ENCODE measurements at places on chromosomes 2 and 18.

DNA sequence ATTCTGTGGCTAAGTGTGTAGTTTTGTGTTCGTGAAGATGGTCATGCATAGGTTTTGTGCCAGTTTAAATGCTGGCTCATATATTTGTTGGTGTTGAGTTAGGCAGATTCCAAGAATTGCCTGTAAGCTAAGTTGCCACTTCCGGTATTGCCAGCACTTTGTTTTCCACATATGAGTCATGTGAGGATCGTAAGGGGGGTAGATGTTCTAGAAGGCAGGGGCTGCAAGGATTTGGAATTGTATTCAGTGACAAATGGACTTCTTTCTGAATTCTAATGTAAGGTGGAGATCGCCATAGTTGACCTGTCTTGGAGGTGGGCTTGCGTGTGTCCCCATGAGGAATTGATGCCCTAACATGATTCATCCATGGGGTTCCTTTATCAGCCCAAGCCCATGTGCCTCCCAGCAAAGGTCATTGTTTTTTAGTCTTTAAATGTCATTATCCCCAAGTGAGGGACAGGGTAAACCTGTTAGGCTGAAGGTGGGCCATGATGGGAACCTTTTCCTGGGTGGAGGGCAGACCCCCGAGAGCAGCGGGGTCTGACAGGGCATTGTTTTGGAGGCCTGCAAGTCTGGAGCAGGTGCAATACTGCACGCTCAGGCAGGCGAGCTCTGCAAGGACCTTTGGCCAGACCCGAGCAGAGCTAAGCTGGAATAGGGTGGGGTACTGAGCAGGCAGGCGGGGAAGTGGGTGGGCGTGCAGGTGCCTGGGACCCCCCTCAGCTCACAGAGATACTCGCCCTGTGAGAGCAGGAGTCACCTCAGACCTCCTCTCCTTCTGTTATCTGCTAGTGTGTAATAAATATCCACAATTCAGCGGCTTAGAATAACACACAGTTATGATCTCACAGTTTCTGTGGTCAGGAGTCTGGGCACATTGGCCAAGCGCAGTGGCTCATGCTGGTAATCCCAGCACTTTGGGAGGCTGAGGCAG lies 77.4 kb downstream of the LRRFIP1 start:
- no peak for DNase-seq

DNA sequence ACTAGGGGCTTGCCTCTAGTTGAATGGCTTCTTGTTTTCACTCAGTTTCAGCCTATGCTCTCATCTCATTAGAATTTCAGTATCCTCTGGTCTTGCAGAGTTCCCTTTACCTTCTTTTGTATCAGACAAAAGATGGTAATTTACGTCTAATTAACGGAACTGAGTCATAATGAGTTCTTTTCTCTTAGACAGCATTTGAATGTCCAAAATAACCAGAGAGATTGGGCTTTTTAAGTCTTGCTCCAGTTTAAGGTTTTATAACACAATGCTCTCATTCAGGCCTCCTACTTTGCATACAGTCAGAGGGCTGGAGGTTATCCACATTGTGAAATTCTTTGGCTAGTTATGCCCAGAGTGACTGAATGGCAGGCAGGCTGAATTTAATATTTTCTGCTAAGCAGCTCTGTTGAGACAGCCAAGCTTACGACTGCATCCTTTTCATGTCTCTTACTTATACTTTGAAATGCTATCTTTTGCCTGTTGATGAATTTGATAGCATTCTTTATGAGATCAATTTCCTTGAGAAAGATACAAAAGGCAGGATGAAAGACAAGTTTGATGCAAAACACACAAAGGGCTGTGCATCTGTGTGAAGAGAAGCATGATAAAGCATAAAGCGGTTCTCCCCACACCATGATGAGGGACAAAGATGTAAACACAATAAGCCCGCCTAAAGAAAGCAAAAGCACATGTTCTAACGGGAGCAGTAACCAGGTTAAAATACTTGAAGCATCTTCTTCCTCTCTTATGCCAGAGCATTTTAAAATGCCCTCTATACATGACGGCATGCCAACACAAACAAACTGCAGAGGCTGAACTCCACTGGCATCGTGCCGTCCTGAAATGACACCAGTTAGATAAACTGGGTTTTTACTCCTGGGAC lies 90.0 kb downstream of the CDH2 start:
- DNase-seq, result no peak

- DNase-seq, result no peak
These were observed 210.7 kb upstream of the COPS8 start for GRCh38 chr2:236874866-236875481.

DNA sequence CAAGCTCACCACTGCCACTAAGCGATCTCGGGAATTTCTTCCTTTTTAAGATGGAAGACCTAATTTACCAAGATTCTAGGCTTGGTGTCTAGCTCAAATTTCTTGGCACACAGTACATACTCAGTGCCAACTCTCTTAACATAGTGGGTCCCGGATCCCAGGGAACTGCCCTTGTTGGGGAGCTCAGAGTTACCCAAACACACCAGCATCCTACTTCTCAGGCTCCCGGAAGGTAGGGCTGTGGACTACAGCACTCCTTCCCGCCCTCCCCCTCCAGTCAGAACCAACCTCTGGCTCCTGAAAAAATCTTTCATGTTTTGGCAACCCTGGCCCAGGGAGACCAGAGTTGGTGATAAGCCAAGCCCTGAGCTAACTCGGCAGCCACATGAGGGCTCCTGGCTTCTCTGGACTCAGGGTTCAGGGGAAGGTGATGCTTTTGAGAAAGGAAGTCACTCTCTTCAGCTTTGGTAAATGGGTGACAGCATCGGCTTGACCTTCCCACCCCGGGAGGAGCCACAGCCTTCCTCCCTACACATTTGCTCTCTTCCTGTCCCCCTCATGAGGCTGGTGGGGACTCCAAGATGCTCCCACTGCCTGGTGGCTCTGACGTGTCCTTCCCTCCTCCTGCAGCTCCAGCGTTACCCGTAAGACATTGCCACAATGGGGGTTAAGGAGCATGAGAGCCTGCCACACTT lies 8.8 kb downstream of the ODC1 start:
- DNase-seq, result no peak

GRCh38 chr2:41400088-41400665 lies 647.6 kb upstream of the PKDCC start:
- DNase-seq, result no peak

DNA sequence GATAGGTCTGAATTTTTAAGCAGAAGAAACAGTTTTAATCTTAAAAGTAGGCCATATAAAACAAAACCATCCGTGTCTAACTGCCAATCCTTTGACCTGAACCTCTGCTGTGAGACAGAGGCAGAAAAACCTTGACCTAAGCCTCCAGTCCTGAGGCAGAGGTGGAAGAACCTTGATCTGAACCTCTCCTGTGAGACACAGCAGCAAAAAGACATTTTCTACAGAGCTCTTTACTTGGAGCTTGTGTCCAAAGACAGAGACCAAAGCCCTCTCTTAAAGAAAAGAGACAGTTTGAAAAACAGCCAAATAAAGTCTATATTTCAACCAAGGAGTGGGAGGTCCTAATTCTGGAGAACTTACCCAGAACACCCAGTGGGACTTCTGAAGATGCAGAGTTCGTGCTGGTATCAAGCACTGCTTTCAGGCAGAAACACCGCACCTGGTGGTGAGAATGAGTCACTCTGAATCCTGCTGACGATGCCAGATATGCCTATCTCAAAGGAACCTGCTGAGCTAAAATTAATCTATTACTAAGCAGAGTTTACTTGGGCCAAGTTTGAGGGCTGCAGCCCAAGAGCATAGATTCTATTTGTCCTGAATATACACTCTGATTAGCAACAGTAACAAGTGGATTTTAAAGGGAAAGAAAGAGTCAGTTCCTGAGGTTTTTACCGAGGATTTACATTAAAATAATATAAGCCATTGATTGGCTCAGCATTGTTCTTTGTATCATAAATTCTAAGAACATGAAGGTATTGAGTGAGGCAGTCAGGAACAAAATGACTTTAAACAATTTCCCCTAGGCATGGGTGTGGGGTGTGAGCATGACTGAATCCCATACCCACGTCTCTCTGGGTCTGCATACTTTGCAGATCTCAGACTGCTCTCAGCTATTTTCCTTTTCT lies 806.4 kb downstream of the TRIB2 start:
- DNase-seq, result no peak

DNA sequence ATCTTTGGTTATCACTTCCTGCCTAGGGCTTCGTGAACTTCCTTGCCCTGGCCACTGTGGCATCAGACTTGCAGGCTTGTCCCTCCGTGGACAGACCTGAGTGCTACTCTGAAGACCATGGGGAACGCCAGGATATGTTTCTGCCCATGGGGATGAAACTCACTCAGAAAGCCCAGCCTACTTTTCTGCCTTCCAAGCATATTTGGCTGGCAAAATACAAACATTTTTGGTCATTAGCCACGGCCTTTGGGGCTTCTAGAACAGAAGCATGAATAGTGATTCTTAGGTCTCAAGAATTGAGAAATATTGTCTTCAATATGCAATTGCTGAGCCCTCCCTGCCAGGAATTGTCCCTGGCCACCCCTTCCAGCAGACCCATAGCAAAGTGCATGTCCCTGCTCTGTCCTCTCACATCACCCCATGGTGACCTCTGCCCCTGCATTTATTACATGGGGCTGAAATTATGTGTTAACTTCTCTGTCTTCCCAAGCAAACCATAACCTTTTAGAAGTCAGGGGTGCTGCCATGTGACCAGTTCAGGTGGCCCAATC lies 152.4 kb downstream of the OSR1 start:
- no peak for DNase-seq

- no peak for DNase-seq
These were observed 1.2 kb upstream of the ARID5A start for GRCh38 chr2:96535331-96535730.

All from stimulated activated CD4-positive, alpha-beta T cell treated with anti-CD3 and anti-CD28 coated beads, Interleukin-1b, Interleukin-23, amount 100 ng/mL, for 1 hour (primary cell).